ENCODE measurements at places on chromosomes 4 and X. TPM values are rescaled to one million over a fixed set of nuclear protein-coding genes. Genes with fewer than 3 reads are reported as not detected.

DNA sequence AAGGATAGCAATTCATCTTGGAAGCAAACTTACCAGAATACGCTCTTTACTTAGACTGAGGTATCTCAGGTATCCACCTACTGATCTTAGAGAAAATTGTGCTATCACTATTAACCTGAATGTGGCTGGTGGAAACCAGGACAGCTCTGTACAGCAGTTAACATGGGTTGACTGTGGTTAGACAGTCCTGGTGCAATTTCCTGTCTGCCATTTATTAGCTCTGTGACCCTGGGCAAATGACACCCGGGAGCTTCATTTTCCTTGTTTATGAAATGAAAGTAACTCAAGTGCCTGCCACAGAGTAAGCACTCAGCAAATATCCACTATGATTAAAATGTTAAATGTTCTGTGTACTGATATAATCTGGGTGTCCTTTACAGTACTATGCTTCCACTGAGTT lies 60.0 kb downstream of the SMC1A start:
- DNase-seq, result no peak

- no peak for DNase-seq
Observed at GRCh38 chr4:22984390-22984789, 291.7 kb downstream of the GBA3 start.

DNA sequence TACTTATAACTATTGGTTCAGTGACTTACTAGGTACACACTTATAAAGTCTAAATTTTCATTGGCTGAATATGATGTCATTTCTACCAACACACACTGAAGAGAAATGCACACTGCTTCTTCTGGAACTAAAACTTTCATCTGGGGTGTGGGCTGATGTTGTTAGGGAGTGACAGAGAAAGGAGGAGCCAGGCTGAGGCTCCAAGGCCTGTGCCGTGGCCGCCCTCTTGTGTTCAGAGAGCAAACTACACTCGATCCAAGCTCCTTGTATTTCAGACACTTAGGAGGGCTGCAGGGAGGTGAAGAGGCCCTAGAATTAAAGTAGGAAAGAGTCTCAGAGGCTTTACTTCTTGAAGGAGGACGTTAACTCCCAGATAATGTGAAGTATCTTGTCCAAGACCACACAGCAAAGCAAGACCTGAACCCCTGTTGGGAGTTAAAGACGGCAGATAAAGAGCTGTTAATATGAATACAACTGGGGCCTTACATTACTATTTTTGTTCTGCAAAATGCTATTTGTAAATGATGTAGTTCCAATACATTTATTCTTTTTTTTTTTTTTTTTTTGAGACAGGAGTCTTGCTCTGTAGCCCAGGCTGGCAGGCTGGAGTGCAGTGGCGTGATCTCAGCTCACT lies 137.5 kb downstream of the AFAP1 start:
- peak; percentile 91 for DNase-seq

- no peak for DNase-seq
Observed at GRCh38 chr4:147942729-147943128, 210.8 kb downstream of the ARHGAP10 start.

- no peak for DNase-seq
Observed at GRCh38 chr4:115607311-115607710, 493.9 kb upstream of the NDST4 start.

GRCh38 chr4:130747842-130748241 lies 1651.9 kb downstream of the C4orf33 start:
- no peak for DNase-seq

GRCh38 chrX:46380148-46380752 lies 165.0 kb downstream of the ZNF674 start:
- DNase-seq, result no peak

DNA sequence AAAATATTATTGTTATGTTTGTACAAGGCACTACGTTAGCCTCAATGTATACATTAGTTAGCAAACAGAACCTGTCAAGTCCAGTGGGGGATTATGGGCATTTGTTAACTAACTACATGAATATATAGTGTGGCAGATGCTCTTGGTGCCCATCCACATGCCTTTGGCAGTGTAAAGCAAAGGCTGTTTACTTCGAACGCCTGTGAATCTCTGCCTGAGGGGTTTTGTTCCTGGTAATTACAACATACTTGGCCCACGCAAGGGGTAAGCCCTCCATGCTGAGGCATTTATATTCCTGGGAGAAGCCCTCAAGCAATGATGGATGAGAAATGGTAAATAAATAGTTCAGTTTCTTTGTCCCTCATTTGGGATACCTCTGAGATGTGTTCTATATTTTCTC lies 119.7 kb downstream of the IL1RAPL1 start:
- no peak for DNase-seq

Gene SH3RF1
- 13.9 TPM for total RNA-seq

GRCh38 chr4:128006592-128006991 lies 41.4 kb downstream of the ABHD18 start:
- DNase-seq, result no peak

Gene G3BP2
- 176 TPM for total RNA-seq

DNA sequence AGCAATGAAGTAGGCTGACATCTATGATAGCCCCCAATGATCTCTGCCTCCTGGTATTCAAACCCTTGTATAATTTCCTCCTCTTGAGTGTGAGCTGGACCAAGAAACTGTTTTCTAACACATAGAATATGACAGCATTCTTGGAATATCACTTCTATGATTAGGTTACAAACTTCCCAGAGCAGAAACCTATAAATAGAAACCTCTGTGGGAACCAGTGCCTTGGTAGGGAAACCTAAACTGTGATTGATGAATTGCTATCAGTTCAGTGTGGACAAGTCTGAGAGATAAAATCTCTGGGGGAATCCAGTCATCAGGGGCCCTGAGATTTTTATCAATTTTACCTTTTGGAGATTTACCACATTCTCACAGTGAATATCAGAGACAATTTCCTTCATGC lies 756.5 kb upstream of the AGA start:
- no peak for DNase-seq

Gene LAP3
- total RNA-seq, result 76.4 TPM

DNA sequence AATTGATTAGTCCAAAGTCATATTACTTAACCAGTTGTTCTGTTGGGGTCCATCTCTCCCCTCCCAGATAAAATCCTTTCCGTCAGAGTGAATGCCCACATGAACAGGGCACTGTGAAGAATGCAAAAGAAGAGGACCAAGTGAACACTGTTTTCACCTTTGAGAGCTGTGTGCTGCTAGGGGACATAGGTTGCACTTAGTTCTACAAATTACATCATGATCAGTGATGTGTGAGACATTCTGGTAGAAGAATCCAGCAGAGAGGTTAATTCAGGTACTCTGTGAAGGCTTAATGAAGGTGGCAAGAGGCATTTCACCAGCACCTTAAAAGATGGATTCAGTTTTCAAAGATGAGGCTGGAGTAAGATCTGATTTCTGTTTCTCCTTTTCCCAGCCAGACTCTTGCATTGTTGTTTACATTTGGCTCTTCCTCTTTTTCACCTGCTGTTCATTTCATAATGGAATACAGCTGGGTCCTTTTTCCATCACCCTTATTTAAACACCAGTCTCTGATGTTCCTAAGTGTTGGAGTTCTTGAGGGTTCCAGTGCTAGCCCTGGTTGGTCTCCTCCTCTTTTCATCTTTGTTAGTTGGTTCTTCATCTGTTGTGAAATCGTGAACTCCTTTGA lies 10.9 kb downstream of the GAB1 start:
- no peak for DNase-seq

Gene RASL11B
- 8.9 TPM for total RNA-seq

DNA sequence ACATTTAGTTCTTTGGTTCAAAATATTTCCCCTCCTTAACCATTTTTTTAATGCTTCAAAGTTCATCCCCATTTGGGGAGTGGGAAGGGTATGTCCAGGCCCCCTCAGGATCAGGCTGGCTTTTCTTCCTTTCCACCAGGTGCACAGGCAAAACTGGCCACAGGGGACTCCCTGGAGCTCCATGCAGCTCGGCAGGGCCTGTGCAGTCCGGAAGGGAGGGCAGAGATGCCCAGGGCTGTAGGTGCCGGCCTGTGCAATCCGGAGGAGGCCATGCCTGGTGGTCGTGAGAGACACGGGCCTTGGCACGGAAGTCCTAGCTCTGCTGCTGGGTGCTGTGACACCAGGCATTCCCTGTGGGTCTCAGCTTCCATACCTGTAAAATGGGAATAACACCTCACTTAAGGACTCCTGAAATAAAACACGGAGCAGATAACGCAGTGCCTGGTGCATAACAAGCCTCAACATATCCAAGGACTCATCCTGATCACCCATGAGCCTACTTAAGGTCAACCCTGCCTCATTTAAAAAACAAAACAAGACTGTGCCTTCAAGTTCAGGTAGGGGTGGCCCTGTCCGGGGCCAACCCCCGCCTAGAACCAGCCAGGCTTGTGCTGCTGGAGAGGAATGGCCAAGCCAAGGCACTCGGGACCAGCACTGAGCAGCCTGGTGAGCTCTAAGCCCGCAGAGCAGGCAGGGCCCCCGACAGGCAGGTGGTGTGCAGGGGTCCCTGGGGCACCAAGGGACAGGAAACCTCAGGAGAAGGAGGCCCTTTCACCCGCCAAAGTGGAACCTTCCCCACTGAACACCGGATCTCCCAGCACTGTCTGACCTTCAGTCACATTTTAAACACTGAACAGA lies 21.2 kb upstream of the CYP4V2 start:
- peak; percentile 3 for DNase-seq

DNA sequence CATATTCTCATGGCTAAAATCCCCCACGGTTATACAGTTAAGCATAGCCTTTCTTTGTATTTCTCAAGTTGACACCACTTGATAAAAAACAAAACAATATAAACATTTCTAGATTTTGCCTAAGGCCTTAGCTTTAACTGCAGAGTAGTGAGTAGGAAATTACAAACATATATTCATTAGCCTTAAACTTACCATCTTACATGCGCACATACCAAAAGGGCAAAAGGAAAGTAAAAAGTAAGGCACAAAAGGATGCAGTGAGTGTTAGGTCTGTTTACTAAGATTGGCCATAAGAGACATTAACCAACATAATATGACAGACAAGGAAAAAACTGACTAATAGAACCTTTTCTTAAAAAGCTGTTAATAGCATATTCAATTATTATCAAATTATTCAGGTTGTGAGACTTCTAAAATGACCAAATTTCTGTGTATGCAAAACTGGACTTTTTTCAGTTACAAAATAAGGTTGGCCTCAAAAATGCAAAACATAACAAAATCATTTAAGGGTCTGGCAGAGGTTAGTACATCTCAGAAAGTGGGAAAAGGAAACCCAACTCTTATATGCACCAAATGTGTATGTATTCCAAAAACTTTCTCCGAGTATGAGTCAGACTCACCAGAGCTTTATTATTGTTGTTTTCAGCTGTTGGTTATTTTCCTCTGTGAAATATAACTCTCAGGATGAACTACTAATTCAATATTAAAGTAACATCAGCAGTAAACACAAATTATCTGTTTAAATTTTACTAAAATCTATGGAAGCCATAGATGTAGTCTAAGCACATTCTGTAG lies 39.9 kb downstream of the SEPSECS start:
- DNase-seq, result no peak

Gene PCDH10
- 22.7 TPM for total RNA-seq

GRCh38 chr4:9804918-9805317 lies 23.5 kb downstream of the DRD5 start:
- no peak for DNase-seq

- DNase-seq, result peak; percentile 72
Observed at GRCh38 chrX:48761674-48762471, at the start of gene GLOD5. Gene GLOD5, plus strand, starts transcription at chrX:48761747. Its CDS starts 44 bp downstream, at chrX:48761791.

GRCh38 chr4:38621831-38622230 lies 42.2 kb upstream of the KLF3 start:
- no peak for DNase-seq

Gene SMR3B
- total RNA-seq, result not detected

GRCh38 chrX:18415386-18415785 lies 10.0 kb upstream of the CDKL5 start:
- DNase-seq, result no peak

- no peak for DNase-seq
Observed at GRCh38 chrX:104351173-104351769, 96.5 kb upstream of the ESX1 start.

Gene TMPRSS11F
- total RNA-seq, result 0.07 TPM

DNA sequence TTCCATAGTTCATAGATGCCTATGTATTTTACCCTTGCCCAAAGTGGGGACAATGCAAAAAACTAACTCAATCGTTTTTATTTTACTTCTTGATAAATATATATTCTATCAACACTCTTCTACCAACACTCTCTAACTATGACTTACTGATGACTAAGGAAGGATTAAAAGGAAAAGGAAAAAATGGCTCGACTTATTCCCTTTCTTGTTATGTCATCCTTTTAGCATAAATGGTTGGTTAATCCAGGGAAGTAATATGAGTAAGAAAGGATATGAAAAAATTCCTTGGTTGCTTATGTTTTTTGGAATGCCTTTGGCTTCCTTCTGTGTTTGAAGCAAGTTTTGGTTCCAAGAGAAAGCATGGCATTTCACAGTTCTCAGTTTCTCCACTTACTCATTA lies 1087.1 kb downstream of the C4orf33 start:
- no peak for DNase-seq

- DNase-seq, result no peak
Observed at GRCh38 chr4:112589206-112589605, 47.5 kb downstream of the ZGRF1 start.

Gene TKTL2
- not detected for total RNA-seq
